ENCODE measurements at places on chromosomes 3 and 15. TPM values are rescaled to one million over a fixed set of nuclear protein-coding genes. Genes with fewer than 3 reads are reported as not detected.

- DNase-seq = no peak
These were observed 20.2 kb downstream of the PAK6 start for GRCh38 chr15:40259021-40259420.

GRCh38 chr15:100114100-100114499 lies 227.7 kb downstream of the ADAMTS17 start:
- DNase-seq = peak; percentile 89

- DNase-seq = no peak
These were observed 71.5 kb downstream of the PPM1L start for GRCh38 chr3:160827516-160827915.

GRCh38 chr15:64636556-64636955 lies 138.8 kb downstream of the RBPMS2 start:
- no peak for DNase-seq

GRCh38 chr3:6018456-6018855 lies 830.9 kb downstream of the EDEM1 start:
- no peak for DNase-seq

- DNase-seq = peak; percentile 22
These were observed 44.4 kb downstream of the ITGA11 start for GRCh38 chr15:68387381-68388143.

- DNase-seq = no peak
These were observed 35.8 kb downstream of the ABHD17C start for GRCh38 chr15:80730926-80731325.

Gene SH3BP5
- total RNA-seq = 105 TPM

DNA sequence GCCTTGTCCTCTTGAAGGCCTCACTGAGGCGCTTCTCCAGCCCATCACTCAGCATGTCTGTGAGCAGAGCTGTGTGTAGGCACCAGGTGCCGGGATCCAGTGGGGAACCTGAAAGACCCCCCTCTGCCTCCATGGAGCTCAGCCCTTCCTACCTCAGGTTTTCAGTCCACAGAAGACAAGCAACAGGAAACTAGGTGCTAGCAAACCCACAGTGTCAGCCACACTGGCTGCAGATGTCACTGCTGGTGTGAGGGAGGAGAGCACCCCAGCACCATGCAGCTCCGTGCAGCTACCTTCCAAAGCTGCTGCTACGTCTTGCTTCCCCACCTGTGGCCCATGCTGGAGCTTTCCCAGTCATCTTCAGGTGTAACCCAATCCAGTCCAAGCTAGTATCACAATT lies 17.9 kb downstream of the PSTPIP1 start:
- no peak for DNase-seq

Gene IP6K1
- total RNA-seq = 33.3 TPM

- no peak for DNase-seq
These were observed 18.7 kb upstream of the ITPKA start for GRCh38 chr15:41474941-41475340.

Gene TMEM266
- 0.28 TPM for total RNA-seq

Gene ZNF35
- total RNA-seq = 16.1 TPM

Gene CKMT1A
- not detected for total RNA-seq

GRCh38 chr3:149227591-149228268 lies 6.1 kb upstream of the CP start:
- DNase-seq = no peak

- DNase-seq = no peak
These were observed 67.9 kb downstream of the CRTC3 start for GRCh38 chr15:90597577-90597976.
